ENCODE measurements at places on chromosomes 2 and 18.

DNA sequence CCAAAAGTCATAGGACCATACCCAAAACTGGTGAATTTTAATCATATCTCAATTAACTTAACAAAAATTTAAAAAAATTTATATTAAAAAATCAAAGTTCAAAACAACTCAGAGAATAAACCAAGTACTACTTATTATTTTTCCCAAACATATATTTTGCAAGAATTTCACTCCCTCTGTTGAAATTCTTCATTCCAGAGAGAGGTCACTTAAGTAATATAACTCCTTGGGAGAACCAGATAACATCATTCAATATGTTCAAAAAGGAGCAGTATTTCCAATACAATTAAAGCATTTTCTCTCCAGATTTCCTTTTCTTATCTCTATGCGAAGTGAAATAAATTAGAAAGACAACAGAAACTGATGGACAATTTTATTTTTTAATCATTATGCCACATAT lies 165.9 kb upstream of the RND3 start:
- DNase-seq, result no peak

GRCh38 chr2:225458431-225459117 lies 59.1 kb downstream of the NYAP2 start:
- DNase-seq, result no peak

GRCh38 chr2:214005337-214005736 lies 405.5 kb upstream of the VWC2L start:
- DNase-seq, result no peak

DNA sequence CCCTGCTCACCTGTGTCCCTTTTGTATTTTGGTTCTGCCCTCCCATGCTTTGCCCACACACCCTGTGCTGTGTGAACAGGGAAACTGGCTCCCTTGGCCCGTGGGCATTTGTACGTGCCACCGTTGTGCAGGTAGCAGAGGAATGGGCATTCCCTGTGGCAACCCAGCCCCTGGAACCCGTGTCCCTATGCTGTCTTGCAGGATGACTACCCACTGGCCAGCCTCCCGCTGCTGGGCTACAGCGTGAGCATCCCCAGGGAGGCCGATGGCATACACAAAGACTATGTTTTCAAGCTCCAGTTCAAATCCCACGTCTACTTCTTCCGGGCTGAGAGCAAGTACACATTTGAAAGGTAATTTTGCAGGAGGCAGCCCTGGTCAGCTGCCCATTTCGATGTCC lies 15.3 kb downstream of the STK25 start:
- DNase-seq, result no peak

DNA sequence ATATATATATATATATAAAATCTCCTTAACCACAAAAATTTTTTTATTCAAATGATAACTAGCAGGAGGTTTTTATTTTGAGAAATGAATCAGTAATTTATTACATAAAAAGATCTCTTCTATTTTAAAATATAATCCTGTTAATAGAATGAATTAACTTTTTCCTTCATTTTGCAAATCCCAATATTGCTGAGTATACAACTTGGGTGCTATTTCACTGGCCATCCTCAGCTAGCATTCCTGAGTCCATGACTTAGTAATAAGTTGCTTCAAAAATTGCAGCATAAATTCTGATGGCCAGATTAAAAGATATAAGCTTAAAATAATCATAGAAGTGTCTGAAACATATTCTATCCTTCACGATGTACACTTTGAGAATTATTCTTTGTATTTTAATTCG lies 155.6 kb downstream of the FSIP2 start:
- no peak for DNase-seq

DNA sequence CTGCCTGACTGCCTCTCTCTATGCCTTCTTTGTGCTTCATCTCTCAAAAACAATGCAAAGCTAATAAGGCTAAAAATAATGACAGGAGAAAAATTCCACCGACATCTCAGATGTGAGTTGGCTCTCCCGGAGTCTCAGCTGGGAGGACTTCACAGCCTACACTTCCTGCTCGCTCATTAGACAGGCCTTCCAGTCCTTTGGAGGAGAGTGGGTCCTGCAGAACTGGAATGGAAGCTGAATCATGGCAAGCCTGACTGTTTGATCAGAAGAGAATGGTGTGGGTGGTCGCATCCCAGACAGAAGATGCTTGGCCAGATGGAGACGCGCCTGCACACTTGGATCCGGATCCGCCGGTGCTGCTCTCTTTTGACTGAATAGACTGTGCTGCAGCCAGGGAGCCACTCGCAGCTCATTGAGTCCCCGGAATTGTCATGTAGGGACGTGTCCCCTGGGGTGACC lies 49.7 kb downstream of the TRIB2 start:
- DNase-seq, result no peak

GRCh38 chr2:73156539-73157124 lies 43.9 kb upstream of the RAB11FIP5 start:
- DNase-seq, result no peak

- no peak for DNase-seq
Observed at GRCh38 chr2:128374001-128374710, 55.5 kb upstream of the HS6ST1 start.
